ENCODE measurements at places on chromosomes 7 and 10. TPM values are rescaled to one million over a fixed set of nuclear protein-coding genes. Genes with fewer than 3 reads are reported as not detected.

The DAGLB gene
- 27.5 TPM for total RNA-seq

The EBF3 gene
- total RNA-seq: 0.14 TPM

The ADAM22 gene
- 0.38 TPM for total RNA-seq

The CPXM2 gene
- total RNA-seq: not detected

The ZNF680 gene
- 2.4 TPM for total RNA-seq

The VPS37D gene
- total RNA-seq: 6.4 TPM

The AGR2 gene
- 93.9 TPM for total RNA-seq

The PLCE1 gene
- total RNA-seq: 5.8 TPM

The PTPN20 gene
- total RNA-seq: 4.3 TPM

The UNC5B gene
- total RNA-seq: 0.88 TPM

The MBL2 gene
- total RNA-seq: not detected

The ZPBP gene
- not detected for total RNA-seq

The CAV2 gene
- 170 TPM for total RNA-seq

The ZNF467 gene
- total RNA-seq: 1.6 TPM

The ASAH2 gene
- 3.6 TPM for total RNA-seq

The PIP gene
- total RNA-seq: 0.18 TPM

The FEZF1 gene
- total RNA-seq: not detected

The AFAP1L2 gene
- total RNA-seq: 22.9 TPM

The CYP26C1 gene
- not detected for total RNA-seq
